ENCODE measurements at places on chromosomes 3 and 15. TPM values are rescaled to one million over a fixed set of nuclear protein-coding genes. Genes with fewer than 3 reads are reported as not detected.

ALDH1A3 gene
- 248 TPM for total RNA-seq

MRPS25 gene
- 58.3 TPM for total RNA-seq

REC114 gene
- total RNA-seq, result not detected

- DNase-seq, result no peak
Measured at GRCh38 chr3:23479615-23480328, 276.6 kb downstream of the UBE2E2 start.

DNA sequence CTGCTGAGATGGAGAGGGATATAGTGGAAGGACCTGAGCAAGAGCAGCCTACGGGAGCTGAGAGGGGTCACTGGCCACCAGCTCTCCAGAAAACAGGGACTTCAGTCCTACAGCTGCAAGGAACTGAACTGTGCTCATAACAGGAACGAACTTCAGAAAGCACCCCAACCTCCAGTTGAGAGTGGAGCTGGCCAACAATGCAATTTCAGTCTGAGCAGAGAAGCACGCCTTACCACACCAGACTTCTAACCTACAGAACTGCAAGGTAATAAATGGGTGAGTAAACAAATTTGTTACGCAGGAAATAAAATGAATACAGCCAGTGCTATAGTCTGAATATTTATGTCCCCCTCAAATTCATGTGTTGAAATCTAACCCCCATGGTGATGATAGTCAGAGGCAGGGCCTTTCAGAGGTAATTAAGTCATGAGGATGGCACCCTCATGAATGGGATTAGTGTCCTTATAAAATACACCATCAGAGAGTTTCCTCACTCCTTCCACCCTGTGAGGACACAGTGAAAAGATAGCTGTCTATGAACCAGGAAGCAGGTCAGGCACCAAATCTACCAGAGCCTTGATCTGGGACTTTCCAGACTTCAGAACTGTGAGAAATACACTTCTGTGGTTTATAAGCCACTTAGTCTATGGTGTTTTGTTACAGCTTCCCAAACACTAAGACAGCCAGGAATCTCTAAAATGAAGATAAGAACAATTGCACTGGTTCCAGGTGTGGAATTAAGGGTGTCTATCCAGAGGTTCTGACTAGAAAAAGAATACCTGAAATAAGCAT lies 58.6 kb downstream of the SYNM start:
- DNase-seq, result no peak

GNB5 gene
- 27.6 TPM for total RNA-seq

DNA sequence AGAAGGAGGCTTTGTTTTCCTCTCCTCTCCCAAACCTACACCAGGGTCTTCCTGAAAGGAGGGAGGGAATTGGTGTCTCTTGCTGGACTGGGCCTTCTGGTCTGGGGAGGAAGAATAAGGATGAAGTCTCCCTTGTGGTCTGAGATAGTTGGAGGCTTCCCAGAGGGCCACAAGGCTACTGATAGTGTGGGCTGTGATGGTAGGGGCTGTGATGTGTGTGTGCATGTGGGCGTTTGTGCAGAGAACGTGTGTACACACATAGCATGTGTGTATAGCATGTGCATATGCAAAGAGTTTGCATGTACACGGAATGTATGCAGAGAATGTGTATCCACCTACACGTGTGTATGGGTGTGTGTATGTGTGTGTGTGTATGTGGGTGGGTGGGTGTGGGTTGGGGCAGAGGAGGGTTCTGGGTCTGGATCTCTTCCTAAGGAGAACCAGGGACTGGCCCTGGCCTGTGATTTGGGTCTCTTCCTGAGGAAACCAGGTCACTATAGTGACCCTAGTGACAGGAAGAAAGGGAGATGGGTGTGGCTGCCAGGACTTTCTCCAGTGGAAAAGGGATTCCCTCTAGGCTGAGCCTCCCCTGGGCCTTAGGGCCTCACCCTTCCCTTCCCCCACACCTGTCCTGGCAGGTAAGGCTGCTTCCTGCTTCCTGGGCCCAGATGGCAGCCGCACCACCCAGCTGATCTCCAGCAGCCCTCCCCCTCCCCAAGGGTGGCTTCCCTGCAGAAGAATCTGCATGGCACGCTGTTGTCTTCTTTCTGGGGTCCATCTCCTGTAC lies 1.7 kb downstream of the FLNB start:
- no peak for DNase-seq

GRCh38 chr3:12454076-12454815 lies 30.0 kb upstream of the TSEN2 start:
- no peak for DNase-seq

DNA sequence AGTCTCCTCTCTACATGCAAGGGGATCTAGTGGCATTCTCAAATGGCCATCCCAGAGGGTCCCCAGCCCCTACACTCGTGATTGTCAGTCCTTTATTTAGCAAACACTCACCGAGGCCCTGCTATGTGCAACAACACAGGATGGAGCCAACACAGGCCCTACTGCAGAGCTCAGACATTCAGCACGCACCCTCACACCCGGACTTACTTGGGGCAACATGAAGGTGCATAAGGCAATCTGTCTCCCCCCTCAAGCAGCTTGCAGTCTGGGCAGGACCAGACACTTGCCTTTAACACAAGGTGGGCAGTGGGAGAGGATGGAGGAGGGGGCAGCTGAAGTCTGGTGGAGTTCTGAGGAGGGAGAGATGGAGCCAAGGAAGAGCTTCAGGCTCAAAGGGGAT lies 258.4 kb downstream of the XXYLT1 start:
- DNase-seq, result no peak

DNA sequence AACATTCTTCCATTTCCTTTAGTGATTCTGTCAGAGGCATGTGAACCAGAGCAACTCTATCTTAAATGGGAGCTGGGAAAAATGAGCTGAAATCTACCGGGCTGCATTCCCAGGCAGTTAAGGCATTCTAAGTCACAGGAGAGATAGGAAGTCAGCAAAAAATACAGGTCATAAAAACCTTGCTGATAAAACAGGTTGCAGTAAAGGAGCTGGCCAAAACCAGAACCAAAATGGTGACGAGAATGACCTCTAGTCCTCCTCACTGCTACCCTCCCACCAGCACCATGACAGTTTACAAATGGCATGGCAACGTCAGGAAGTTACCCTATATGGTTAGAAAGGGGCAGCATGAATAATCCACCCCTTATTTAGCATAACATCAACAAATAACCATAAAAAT lies 66.4 kb downstream of the B3GALNT1 start:
- DNase-seq, result no peak

SMCO1 gene
- total RNA-seq, result not detected

BUB1B gene
- 92.9 TPM for total RNA-seq

PSMA4 gene
- total RNA-seq, result 294 TPM

LINGO1 gene
- 15.6 TPM for total RNA-seq

- no peak for DNase-seq
Measured at GRCh38 chr3:99013777-99014315, 112.4 kb upstream of the DCBLD2 start.

TRPC1 gene
- total RNA-seq, result 6.1 TPM

KLHL25 gene
- 5.3 TPM for total RNA-seq

PEX5L gene
- total RNA-seq, result not detected

- DNase-seq, result peak; percentile 56
Measured at GRCh38 chr3:124761250-124761796, 31.1 kb downstream of the UMPS start.

- DNase-seq, result peak; percentile 71
Measured at GRCh38 chr3:70982700-70983140, 600.8 kb downstream of the FOXP1 start.

SCG5 gene
- total RNA-seq, result 1.7 TPM

DNA sequence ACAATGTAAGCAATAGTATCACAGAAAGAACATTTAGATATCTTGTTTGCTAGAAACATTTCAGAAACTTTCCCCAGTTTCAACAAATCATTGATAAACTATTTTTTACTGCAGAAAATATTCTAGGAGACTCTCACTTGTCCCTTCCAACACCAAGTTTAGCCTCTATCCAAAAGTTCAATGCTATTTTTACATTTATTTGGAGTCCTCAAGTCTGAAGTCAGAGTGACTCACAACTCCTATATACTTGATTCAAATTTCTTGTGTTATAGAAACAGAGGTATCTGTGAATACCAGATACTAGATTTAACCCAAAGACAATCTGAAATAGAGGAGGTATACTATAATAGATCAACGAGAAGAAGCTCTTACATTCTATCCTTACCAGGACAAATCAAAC lies 49.6 kb downstream of the RFX7 start:
- DNase-seq, result no peak

- no peak for DNase-seq
Measured at GRCh38 chr15:28001641-28002040, 97.5 kb downstream of the OCA2 start.

DNA sequence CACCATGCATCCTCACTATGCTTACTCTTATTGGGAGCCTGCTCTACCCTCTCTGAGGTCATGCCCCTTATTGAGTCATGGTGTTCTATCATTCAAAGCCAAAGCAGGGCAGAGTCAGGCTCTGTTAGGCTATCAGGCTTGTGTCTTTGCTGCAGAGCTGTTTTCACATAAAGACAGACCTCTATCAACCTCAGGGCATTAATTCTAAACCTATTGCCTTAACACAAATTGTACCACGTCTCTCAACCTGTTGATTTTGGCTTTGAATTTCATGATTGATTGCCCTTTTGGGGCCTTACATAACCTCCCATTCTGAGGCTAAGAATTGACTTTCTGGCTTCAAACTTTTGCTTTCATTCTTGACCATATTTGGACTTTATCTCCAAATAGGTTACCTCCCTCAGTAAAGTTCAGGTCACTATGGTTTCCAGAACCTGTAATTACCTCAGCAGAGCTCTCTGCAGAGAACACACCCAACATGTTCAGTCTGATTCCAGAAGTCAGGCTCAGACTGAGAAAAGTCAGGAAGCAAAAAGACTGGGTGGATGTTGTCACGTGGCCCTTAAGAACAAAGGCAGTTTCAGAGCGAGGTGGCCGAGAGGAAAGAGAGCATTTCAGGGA lies 221.4 kb upstream of the NANOGP8 start:
- peak; percentile 18 for DNase-seq

GRCh38 chr3:57556459-57557084 lies 498 bp downstream of the PDE12 start:
- DNase-seq, result no peak

DNA sequence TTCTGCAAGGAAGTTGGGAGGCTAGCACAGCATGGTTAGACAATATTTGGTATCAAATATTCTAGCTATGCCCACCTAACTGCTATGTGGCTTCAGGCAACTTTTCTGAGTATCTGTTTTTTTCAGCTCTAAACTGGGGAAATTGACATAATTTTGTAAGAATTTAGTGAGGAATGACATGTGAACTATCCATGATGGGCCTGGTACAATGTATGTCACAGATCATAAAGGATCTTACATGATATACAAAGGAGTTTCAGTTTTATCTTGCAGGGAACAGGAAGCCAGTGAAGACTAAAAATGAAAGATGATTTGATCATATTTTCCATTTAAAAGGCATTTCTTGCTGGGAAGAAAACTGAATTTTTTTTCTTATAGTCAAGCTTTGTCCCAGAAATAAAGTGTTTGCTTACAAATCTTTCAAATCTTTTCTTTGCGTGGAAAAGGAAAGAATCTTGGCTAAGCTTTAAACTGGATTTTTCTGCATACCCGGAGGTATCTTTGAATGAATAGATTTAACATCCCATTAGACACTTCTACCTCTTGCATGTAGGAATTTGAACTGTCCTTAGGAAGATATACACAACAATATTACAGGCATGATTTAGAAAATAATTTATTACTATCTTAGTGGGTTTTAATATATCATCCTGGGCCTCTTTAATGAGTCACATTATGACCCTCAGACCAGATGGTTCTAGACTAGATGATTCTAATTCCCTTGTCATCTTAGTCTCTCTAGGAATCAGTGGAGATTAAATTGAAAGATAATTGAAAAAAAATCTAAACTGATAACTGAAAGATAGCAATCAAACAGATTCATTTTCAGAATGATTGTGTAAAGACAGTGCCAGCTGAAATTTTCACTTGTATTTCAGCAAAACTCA lies 436.0 kb upstream of the THBS1 start:
- no peak for DNase-seq

GRCh38 chr15:86296769-86297168 lies 217.1 kb downstream of the AGBL1 start:
- DNase-seq, result no peak

DNA sequence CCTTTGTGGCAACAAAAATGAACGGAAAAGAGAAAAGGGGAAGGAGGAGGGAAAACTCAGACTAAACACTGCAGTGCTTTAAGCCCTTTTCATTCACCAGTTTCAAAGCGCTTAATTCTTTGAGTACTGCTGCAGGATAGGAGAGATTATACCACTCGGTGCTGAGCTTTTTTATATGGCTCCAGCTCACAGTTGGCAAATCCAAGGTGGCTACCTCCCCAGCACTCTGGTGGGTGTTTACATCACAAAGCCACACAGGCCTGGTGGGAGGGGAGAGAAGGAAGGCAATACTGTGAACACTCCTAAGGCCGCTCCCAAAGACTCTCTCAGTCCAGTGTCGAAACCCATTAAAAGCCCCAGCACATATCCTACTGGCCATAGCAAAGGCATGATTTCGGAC lies 191.4 kb downstream of the STT3B start:
- no peak for DNase-seq

PLA2G4B gene
- 4.7 TPM for total RNA-seq

PPP1R14D gene
- total RNA-seq, result not detected

GRCh38 chr3:12658593-12659058 lies 5.3 kb downstream of the RAF1 start:
- DNase-seq, result no peak

DNA sequence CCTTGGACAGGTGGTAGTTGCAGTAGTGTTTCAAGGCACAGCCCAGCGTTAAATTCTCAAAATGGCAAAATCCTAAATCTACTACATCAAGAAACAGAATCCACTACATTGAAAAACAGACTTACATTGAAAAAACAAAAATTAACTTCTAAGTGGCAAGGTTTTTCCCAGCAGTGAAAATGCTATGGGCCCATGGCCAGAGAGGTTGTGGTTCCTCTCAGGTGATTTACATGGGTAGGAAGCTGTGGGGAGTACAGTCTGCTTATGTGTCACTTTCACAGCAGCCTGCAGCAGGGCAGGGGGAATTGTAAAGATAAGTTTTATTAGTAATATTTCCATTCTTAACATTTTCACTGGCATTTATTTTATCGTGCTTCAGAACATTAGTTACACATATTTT lies 24.9 kb downstream of the TTC14 start:
- no peak for DNase-seq

GRCh38 chr3:42182555-42182954 lies 83.4 kb downstream of the CCK start:
- no peak for DNase-seq

CNTN3 gene
- total RNA-seq, result not detected

DNA sequence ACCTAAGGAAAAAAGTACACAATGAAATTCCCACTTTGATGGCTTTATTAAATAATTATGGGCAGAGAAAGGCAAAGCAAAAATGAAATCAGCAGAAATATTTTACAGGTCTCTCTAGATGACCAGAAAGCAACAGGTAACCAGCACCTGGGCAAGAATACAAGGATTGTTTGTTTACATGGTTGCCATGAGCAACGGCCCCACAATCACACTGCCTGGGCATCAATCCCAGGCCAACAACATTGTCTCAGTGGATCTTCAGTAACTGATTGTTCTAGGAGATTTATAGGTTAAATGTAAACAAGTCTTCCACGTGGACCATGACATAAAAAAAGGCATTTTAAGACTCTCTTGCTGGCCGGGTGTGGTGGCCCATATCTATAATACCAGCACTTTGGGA lies 82.6 kb downstream of the PDZRN3 start:
- DNase-seq, result no peak

GRCh38 chr3:55486101-55486856 lies 827 bp downstream of the WNT5A start:
- DNase-seq, result no peak

- no peak for DNase-seq
Measured at GRCh38 chr3:110754212-110754916, 317.3 kb upstream of the NECTIN3 start.
